Stimulated activated CD8-positive, alpha-beta memory T cell treated with anti-CD3 and anti-CD28 coated beads, Interleukin-12 subunit alpha, Interleukin-12 subunit beta, amount 100 ng/mL, for 4 hours (primary cell): ENCODE measurements at places on chromosomes 2 and 18.

- DNase-seq: no peak
Measured at GRCh38 chr2:168686452-168687191, 115.8 kb upstream of the NOSTRIN start.

- no peak for DNase-seq
Measured at GRCh38 chr2:112724591-112725525, 4.0 kb downstream of the NT5DC4 start.

- DNase-seq: no peak
Measured at GRCh38 chr2:149082079-149082478, 43.6 kb downstream of the LYPD6B start.

DNA sequence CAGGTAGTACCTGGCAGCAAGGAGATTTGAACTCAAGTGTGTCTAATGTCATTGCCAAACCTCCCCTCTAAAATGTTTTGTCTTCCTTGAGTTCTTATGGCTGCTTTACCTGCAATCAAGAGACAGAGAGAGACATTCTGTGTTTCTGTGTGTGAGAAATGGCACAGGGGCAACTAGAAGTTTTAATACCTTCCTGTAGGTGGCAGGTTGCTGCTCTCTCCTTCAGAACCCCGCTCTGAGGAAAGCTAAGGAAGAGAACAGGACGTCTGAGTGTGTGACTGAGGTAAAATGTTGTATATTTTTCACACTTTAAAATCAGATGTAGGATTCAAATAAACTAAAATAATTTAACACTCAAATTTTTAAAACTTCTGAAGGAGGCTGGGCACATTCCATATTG, 19.2 kb downstream of the DTNA start:
- DNase-seq: no peak

GRCh38 chr2:157720504-157720903, 91.8 kb upstream of the ACVR1C start:
- no peak for DNase-seq

- DNase-seq: no peak
Measured at GRCh38 chr2:20803226-20803682, 19.6 kb downstream of the LDAH start.

GRCh38 chr2:185222311-185222710, 516.3 kb upstream of the FSIP2 start:
- DNase-seq: no peak

GRCh38 chr2:214293593-214293992, 117.3 kb upstream of the VWC2L start:
- no peak for DNase-seq

GRCh38 chr2:161273038-161273760, 35.0 kb upstream of the PSMD14 start:
- no peak for DNase-seq

DNA sequence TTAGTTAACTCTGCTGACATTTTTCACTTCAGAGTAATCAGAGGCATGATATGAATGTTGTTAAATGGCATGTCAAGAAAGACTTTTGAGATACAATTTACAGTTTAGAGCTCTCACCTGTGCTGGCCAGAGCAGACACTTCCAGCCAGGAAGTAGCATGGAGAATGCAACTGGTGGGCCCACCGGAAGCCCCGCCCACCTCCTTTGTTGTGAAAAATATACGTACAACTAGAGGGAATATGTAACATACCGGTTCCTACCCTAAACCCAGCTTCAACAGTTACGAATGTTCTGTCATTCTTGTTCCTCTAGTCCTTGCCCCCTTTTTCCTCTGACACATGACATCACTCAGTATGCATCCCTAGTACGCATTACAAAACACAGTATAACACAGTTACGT, 70.2 kb upstream of the ITM2C start:
- no peak for DNase-seq

- DNase-seq: no peak
Measured at GRCh38 chr2:165173215-165173614, 30.6 kb downstream of the SCN3A start.

- no peak for DNase-seq
Measured at GRCh38 chr2:233708942-233709341, 3.8 kb upstream of the UGT1A5 start.

GRCh38 chr2:197591339-197592072, 75.6 kb downstream of the MOB4 start:
- no peak for DNase-seq

- no peak for DNase-seq
Measured at GRCh38 chr2:31269087-31269486, 35.1 kb downstream of the EHD3 start.

- no peak for DNase-seq
Measured at GRCh38 chr18:2961821-2962220, 51.1 kb downstream of the LPIN2 start.

- no peak for DNase-seq
Measured at GRCh38 chr2:151523850-151524249, 114.1 kb downstream of the RIF1 start.

DNA sequence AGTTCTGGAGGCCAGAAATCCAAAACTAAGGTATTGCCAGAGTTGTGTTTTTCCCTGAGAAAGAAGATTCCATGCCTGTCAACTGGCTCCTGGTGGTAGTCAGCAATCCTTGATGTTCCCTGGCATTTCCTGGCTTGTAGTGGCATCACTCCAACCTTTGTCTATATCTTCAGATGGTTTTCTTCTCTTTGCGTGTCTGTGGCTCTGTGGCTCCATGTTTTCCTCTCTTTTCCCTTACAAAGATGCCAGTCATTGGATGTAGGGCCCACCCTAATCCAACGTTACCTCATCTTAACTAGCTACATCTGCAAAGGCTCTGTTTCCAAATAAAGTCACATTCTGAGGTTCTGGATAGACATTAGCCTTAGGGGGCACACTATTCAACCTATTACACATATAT, 41.8 kb downstream of the SLC14A1 start:
- no peak for DNase-seq

- no peak for DNase-seq
Measured at GRCh38 chr2:171318463-171318934, 115.3 kb downstream of the METTL8 start.

DNA sequence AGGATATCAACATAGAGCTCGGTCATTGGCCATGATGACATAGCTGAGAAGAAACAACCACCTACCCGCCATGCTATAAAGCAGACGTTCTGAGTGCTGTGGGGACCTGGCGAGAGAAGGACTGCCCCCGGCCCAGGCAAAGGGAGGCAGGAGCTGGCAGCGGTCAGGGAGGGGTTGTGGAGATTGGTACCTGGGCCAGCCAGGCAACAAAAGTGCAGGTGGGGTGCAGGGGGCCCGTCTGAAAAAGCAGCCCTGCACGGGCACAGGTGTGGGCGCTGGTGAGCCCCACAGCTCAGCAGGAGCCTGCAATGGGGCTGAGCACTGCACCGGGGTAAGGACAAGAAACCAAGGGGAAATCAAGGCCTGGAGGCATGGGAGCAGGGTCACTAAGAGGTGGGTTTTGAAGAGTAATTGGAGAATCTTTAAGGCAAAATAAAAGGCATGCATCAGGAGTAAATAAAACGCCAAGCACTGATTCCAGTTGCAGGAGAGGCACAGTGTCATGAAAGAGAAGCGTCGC, 464.0 kb downstream of the EIPR1 start:
- DNase-seq: no peak

DNA sequence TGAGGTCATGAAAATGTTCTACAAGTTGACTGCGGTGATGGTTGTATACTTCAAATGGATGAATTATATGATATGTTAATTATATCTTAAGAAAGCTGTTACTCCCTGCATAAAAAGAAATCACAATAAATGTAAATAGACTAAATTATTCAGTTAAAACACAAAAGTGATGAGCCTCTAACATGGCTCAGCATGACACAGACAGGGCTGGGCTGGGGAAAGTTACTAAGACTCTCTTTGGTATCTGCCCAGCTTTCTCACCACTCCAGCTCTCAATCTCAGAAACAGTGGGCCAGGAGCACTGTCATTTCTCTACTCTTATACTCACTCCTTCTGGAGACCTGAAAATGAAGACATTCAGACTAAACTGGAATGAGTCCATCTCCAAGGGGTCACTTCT, 3.5 kb downstream of the CYP27C1 start:
- no peak for DNase-seq

- no peak for DNase-seq
Measured at GRCh38 chr18:9968081-9968848, 54.4 kb downstream of the VAPA start.

- DNase-seq: no peak
Measured at GRCh38 chr2:105775809-105776559, 31.3 kb downstream of the NCK2 start.

DNA sequence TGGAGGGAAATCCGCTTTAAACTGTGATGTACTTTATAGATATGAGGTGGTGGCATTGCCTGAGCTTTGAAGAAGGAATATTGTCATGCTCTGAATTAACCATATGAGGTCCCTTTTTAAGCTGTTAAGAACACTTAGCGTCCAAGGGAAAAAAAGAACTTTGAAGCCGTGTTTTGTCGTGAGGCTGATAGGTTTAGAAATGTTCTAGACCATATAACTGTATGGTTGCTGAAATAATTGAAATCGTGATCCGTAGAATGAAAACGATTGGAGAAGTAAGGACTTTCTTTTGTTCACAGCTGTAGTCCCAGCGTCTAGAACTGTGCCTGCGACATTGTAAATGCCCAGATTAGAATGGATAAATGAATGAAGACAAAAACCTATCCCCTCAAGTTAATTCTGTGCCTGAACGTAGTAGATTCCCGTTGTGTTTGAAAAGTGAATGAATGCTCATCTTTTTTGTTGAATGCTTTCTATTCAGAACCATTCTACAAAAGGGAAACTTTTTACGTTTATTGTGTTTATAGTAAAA, 1.5 kb downstream of the SMCHD1 start:
- no peak for DNase-seq

GRCh38 chr2:42369532-42370229, 8.7 kb upstream of the COX7A2L start:
- no peak for DNase-seq

DNA sequence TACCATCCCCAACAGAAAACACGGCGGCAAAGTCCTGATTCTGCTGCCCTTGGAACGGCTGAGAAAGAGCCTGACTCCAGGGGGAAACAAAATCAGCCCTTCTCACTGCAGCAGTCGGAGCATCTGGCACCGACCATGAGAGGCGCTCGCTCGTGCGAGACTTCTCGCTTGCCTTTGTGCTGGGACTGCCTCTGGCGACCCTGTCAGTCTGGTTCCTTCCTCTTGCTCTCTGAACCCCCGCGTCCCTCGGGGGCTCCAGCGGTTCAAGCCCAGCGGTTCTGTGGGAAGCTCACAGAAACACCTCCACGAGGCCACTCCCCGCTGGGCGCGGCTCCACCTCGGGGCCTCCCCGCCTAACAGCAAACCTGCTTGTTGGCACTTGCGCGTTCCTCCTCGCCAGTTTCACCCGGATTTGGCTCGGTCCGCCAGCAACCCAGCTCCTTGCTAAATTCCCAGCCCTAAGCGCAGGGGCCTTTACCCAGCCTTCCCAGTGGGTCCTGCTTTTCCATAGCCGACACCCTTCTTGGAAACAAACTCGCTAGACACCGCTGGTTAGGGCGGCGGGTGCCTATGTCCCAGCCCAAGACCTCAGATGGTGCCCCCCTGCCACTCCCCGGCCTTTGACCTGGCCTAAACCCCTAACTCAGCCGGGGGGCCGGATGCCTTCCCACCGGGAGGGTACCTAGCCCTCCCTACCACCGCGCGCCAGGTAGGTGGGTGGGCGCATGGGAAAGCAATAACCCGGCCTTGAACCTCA, 2.2 kb downstream of the RND3 start:
- DNase-seq: no peak
